Panc1 (cell line): ENCODE measurements at places on chromosomes 2 and 18. TPM values are rescaled to one million over a fixed set of nuclear protein-coding genes. Genes with fewer than 3 reads are reported as not detected.

The EFR3B gene
- 8.9 TPM for total RNA-seq

DNA sequence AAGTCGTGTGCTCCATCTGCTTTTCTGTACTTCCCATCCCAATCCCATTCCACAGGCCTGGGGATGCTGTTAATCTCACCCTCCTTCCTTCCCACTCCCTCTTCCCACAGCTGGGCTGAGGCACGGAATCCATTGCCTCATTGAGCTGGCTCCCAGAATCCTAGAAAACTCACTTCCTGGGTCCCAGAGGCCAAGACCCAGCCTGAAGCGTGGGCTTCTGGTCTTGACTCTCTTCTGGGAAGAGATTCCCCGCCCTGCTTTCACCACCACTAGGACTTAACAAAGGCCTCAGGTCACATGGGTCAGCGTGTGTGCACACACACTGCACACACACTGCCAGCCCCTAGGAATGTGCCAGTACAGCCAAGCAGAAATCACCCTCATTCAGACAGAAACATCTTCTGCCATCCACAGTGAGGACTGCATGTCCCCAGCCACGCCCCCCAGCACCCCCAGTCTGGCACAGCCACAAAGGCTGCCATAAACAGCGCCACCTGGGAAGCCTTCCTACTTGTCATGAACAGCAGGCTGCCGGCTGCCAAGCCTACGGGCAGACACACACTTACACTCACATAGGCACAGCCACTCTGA lies 165.8 kb downstream of the TNS1 start:
- no peak overlapping the region for H3K27ac ChIP-seq
- no peak overlapping the region for H3K4me3 ChIP-seq
- H3K36me3 ChIP-seq, result no peaks in the 10 kb centered on the region
- H3K27me3 ChIP-seq, result no peaks in the 10 kb centered on the region; the same call in 1 of the 2 replicates

DNA sequence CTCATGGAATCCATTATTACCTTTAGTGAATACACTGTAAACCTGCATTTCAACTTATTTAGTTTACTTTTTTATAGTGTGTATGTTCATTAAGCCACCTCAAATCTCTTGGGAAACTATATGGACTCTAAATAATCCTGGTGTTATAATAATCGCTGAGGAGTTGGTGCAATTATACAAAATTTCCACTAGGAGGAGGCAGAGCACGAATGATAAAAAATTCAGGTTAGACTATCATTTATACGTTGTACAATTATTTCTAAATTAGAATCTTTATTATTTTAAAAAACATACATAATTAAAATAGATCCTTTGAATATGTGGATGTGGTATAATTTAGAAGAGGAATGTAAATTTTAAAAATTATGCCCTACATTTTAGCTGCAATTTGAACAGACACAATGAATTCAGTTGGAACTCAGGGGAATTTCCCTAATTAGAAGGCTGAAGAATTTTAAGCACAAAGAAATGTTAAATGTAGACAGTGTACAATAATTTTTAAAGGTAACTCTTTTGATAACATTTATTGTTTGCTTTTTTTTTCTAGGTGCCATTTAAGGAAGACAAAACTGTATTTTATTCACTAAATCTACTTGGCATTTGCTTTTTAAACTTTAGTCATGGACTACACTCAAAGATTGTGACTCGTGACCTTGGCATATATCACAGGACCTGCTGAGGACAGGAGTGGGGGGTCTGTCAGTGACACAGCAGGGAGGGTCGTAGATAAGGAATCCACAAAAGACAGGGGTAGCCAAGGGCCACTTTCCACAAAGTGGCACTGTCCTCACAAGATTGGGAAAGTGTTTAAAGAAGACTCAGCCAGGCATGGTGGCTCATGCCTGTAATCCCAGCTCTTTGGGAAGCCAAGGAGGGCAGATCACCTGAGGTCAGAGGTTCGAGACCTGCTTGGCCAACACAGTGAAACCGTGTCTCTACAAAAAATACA lies 45.5 kb downstream of the RAB12 start:
- H3K36me3 ChIP-seq, result no peaks in the 10 kb centered on the region
- H3K4me3 ChIP-seq, result no peak overlapping the region
- H3K27me3 ChIP-seq, result no peaks in the 10 kb centered on the region
- H3K27ac ChIP-seq, result no peak overlapping the region; the same call in 1 of the 2 replicates

The PAX3 gene
- total RNA-seq, result not detected

The CYP27A1 gene
- 7.7 TPM for total RNA-seq

The XDH gene
- 0.08 TPM for total RNA-seq

GRCh38 chr2:84866122-84866521 lies 14.8 kb downstream of the TRABD2A start:
- no peaks in the 10 kb centered on the region for H3K36me3 ChIP-seq
- no peaks in the 10 kb centered on the region for H3K4me1 ChIP-seq
- no peak overlapping the region for H3K4me3 ChIP-seq
- peaks cover 4% of the 10 kb centered on the region; the same call in 1 of the 2 replicates for H3K27me3 ChIP-seq

GRCh38 chr2:219010873-219011272 lies 17.7 kb upstream of the CRYBA2 start:
- H3K4me1 ChIP-seq, result no peaks in the 10 kb centered on the region
- H3K27me3 ChIP-seq, result no peaks in the 10 kb centered on the region
- no peak overlapping the region for H3K4me3 ChIP-seq
- no peaks in the 10 kb centered on the region for H3K36me3 ChIP-seq
- no peak for DNase-seq

- peak; percentile 2 for DNase-seq
- H3K36me3 ChIP-seq, result no peaks in the 10 kb centered on the region
- H3K4me1 ChIP-seq, result peaks cover 10% of the 10 kb centered on the region
Observed at GRCh38 chr2:15912203-15912602, 28.1 kb upstream of the MYCN start.

- no peaks in the 10 kb centered on the region for H3K36me3 ChIP-seq
- no peak overlapping the region for H3K4me3 ChIP-seq
- no peak overlapping the region for H3K27ac ChIP-seq
- DNase-seq, result no peak
Observed at GRCh38 chr2:216316743-216317142, 55.5 kb downstream of the MARCHF4 start.

- H3K27ac ChIP-seq, result no peak overlapping the region
- DNase-seq, result no peak
- no peaks in the 10 kb centered on the region for H3K36me3 ChIP-seq
- no peaks in the 10 kb centered on the region for H3K27me3 ChIP-seq
- H3K4me1 ChIP-seq, result 0 out of 2 replicates have a peak, but pooled peaks cover 1% of the 10 kb centered on the region
- H3K4me3 ChIP-seq, result no peak overlapping the region
Observed at GRCh38 chr2:240593703-240594451, 7.3 kb downstream of the CAPN10 start.

DNA sequence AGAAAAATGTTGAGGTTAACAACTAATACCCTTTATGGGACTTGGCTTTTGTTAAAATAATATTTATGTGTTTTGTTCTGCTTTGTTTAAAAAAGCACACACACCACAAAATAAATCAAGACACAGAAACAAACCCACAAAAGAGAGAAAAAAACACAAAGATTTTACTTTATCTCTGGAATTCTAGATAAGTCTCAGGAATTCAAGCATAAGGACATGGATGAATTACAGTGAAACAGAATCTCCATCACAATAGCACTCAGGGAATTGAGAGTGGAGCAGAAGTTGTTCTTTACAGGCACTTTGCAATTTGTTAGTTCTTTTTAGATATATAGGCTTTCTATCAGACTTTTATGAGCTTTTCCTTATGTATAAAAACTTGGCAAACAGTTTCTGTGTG lies 360.9 kb upstream of the ZC3H15 start:
- no peaks in the 10 kb centered on the region for H3K36me3 ChIP-seq
- H3K27me3 ChIP-seq, result no peaks in the 10 kb centered on the region
- H3K4me3 ChIP-seq, result no peak overlapping the region
- no peaks in the 10 kb centered on the region; the same call in 1 of the 2 replicates for H3K4me1 ChIP-seq
- no peak overlapping the region for H3K27ac ChIP-seq

The MYO3B gene
- 0.05 TPM for total RNA-seq

GRCh38 chr2:83595926-83596325 lies 863.2 kb downstream of the SUCLG1 start:
- H3K27me3 ChIP-seq, result no peaks in the 10 kb centered on the region
- no peak overlapping the region for H3K4me3 ChIP-seq
- no peaks in the 10 kb centered on the region for H3K4me1 ChIP-seq
- no peak for DNase-seq
- no peak overlapping the region for H3K27ac ChIP-seq
- H3K36me3 ChIP-seq, result no peaks in the 10 kb centered on the region

GRCh38 chr18:37665346-37665745 lies 99.7 kb upstream of the CELF4 start:
- H3K4me3 ChIP-seq, result no peak overlapping the region
- no peaks in the 10 kb centered on the region for H3K36me3 ChIP-seq
- DNase-seq, result no peak
- no peak overlapping the region for H3K27ac ChIP-seq
- no peaks in the 10 kb centered on the region for H3K4me1 ChIP-seq

GRCh38 chr18:79772865-79773696 lies 24.7 kb upstream of the KCNG2 start:
- DNase-seq, result no peak
- no peak overlapping the region for H3K4me3 ChIP-seq
- no peaks in the 10 kb centered on the region for H3K4me1 ChIP-seq
- H3K27me3 ChIP-seq, result peaks cover 52% of the 10 kb centered on the region
- H3K27ac ChIP-seq, result no peak overlapping the region

DNA sequence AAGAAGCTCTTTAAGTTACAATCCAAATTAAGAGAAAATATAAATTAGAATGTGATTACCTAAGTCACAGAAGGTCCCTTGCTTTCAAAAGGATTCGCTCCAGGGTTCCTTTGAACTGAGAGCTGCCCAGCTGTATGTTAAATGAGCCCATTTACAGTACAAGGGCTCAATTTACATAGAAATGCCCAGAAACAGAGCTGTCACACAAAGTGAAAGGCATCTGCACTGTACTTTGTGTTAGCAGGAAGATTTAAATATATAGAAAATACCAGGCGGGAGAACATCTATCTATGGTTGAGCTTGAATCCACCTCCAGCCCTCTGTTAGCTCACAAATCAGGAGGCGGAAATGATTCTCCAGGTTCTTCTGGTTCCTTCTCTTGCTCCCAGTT lies 272.9 kb downstream of the PAX3 start:
- H3K4me3 ChIP-seq, result no peak overlapping the region
- DNase-seq, result no peak
- no peaks in the 10 kb centered on the region for H3K4me1 ChIP-seq

The DSG4 gene
- total RNA-seq, result not detected

DNA sequence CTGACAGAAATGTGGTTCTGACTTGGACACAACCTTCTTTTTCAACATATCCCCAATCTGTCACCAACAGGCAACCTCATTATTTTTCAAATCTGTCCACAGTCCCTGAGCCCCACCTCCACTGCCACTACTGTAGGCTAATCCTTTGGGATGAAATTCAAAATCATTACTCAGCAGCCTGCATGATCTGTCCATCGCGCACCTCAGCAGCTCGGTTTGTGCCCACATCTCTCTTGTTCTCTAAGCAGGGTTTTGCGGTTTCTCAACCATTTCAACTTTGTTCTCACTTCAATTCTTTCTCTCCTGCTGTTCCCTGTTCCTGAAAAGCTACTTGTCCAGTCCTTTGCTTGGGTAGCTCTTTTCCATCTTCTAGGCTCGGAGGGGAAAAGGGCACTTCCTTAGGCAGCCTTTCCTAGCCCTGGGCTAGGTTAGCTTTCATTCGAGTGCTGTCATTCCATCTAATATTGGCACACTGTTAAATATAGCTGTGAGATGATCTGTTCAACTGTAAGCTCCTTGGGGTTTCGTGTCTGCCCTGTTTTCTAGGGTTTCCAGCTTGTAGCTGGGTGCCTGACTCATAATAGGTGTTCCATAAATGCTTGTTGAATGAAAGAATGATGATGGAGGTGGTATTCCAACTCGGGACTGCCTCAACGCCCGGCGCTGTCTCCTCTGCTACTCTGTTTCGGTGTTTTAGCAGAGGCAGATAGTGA lies 653 bp upstream of the ANKAR start:
- peak overlapping the region; percentile 76 for H3K4me3 ChIP-seq
- peaks cover 7% of the 10 kb centered on the region; the same call in 1 of the 2 replicates for H3K36me3 ChIP-seq
